Islet precursor cell (in vitro differentiated cells): ENCODE measurements at places on chromosomes 4 and X.

- DNase-seq: no peak
Observed at GRCh38 chrX:140701480-140701879, 8.1 kb upstream of the LINC00632 start.

GRCh38 chrX:41303013-41303412, 30.9 kb upstream of the DDX3X start:
- DNase-seq: no peak

GRCh38 chr4:63492515-63492914, 916.7 kb downstream of the TECRL start:
- no peak for DNase-seq

- no peak for DNase-seq
Observed at GRCh38 chr4:89283226-89284009, 24.2 kb downstream of the GPRIN3 start.
